ENCODE measurements at places on chromosomes 7 and 10.

GRCh38 chr10:3785851-3786271, 852 bp upstream of the KLF6 start:
- no peak for DNase-seq

DNA sequence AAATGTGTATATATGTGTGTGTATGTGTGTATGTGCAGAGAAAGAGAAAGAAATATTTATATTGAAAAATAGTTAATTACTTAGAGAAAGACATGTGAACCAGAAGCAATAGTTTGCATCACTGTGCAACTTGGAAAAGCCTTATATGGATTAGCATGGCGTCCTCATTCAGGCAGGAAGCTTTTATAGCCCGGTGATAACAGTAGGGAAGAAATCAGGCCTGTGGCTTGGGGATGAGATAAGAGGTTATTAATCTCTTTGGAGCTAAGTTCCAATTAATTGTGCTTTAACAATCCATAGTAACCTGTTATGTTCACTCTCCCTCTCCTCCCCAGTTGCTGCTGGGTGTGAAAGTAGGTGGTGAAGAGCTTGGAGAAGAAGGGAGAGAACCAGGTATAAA, 36.5 kb downstream of the IFIT5 start:
- DNase-seq = no peak

DNA sequence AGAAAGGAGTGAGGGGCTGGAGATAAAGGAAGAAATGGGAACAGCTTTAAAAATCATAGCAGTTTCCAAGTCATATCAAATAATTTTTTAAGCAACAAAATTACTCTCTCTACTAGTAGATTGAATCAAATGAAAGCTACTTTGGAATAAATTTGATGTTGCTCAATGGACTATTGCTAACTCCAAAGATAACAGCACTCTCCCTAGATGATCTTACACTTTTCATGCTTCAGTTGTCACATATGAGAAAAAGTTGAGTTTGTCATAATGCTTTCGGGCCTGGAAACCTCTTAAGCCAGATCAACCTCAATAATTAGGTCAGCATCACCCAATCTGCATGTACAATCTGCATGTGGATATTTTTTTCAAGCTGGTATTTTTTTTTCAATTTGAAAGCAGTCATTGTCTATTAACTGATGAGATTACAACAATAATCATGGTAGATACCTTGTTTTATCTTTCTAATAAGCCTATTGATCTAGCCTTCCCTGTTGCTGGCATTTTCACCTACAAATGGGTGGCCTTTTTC, 31.3 kb downstream of the LIPJ start:
- DNase-seq = no peak

GRCh38 chr10:35409094-35409582, 72.8 kb downstream of the CCNY start:
- no peak for DNase-seq

DNA sequence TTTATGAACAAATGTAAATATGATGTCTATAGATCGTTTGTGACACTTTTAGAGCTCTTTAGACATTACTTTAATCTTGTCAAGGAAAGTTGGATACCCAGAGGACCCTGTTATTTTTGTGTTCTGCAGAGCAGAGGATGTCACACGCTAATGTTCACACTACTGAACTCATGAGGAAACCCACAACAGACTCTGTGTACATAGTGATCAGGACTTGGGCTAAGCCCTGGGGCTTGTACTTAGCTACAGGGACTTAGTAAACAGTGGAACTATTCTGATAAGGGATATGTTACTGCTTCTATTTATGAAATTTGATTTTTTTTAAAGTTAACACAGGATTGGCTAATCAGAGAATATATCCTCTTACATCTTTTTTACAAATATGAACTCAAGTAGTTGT, 36.1 kb upstream of the ZNF518A start:
- DNase-seq = no peak

GRCh38 chr7:46123-46829, 146.1 kb upstream of the FAM20C start:
- no peak for DNase-seq

DNA sequence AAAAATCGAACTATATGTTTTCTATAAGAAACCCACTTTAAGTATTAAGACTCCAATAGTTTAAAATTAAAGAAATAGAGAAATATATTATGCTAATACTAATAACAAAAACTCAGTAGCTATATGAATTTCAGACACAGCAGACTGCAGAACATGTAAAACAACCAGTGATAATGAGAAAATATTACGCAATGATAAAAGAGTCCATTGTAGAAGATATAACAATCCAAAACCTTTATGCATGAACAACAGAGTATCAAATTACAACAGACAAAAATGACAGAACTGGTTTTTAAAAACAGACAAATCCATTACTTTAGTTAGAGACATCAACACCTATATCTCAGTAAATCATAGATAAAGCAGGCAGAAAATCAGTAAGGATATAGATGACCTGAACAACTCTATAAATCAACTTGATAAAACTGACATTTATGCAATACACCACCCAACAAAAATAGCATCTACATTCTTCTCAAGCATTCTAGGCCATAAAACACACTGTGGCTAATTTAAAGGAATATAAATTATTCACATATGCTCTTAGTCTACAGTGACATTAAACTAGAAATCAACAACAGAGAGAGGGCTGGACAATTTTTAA, 669.5 kb upstream of the GHITM start:
- no peak for DNase-seq

DNA sequence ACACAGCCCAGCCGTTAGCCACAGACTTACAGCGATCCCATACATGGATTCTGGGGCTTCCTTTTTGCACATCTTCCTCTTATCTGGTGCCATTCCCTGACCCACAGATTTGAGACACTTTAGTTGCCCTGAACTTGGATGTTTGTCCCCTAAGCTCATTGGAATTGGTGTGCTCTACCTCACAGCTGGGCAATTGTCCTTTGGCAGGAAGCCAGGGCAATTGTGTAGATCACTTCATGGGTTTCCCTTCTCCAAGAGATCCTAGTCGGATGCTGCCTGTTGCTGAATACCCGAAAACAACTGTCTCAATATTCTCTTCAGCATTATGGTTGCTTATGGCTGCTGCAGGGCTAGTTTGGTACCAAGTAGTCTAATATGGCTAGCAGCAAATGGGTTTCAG, 470.7 kb upstream of the MKI67 start:
- DNase-seq = no peak

- DNase-seq = no peak
These were observed 237.2 kb upstream of the AKR1E2 start for GRCh38 chr10:4588824-4589223.

DNA sequence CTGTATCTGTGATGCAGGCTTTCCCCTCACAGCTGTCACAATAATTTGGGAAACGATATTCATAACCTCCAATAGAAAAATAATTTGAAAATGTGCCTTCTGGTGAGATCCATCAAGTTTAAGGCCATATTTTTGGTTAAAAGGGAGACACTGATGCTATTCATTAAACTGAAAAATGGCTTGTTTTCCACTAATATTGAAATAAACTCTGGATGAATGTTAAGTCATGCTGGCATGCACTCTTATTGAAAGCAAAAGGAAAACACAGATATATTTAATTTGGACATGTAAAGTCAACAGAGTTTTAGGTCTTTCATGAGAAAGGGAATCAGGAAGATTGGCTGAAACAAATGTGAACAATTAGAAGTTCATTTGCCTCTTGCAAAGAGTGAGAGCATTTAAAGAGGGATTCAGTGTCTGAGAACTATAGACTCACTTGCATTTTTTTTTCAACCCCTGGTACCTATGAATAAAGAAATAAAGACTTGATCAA, 879.2 kb downstream of the LRMDA start:
- DNase-seq = no peak

DNA sequence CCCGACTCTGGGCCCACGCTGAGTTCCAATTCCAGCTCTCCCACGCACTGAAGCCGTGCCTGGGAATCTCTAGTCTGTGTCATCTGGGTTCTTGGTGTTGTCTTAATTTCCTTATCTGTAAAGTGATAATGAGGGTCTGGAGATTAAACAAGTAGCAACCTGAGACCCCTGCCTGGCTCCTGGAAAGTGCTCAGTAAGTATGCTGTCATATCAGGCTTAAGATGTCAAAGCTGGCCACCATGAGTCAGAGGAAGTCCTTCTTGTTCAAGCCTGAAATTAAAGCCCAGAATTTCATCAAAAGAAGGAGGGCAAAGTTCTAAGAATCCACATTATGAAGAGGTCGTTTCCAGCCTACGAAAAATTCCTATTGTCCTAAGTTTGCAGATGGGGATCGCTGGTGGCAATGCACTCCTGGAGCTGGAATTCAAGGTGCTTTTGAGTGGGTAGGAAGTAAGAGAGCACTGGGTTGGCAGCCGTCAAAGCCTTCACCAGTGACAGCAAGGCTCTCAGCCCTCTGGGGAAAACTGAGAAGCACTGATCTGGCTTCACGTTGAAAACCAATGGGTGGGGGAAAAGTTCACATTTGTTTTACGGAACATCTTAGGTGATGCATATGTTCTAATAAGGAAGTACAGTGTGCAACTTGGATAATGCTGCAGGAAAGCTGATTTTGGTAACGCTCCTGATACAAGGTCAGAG, 50.3 kb upstream of the NCAPG2 start:
- DNase-seq = no peak

- no peak for DNase-seq
These were observed 663 bp downstream of the VPS37D start for GRCh38 chr7:73668103-73668885.

DNA sequence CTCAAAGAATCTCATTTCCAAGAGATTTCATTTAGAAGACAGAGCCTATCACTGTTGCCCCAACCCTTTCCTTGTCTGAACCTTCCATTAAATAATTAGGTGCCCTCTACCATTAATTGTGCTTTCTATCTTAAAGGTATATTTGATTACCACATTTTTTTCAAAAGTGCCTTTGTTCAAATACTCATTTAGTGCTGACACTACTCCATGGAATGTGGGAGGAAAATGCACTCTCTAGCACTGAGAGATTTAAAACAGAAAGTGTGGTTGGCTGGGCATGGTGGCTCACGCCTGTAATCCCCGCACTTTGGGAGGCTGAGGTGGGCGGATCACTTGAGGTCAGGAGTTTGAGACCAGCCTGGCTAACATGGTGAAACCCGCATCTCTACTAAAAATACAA, 119.8 kb downstream of the CACNA2D1 start:
- no peak for DNase-seq

- no peak for DNase-seq
These were observed 53.6 kb downstream of the TMEM130 start for GRCh38 chr7:98816241-98816640.

- no peak for DNase-seq
These were observed 2.5 kb downstream of the MTPN start for GRCh38 chr7:135974667-135975066.

- DNase-seq = no peak
These were observed 111.0 kb downstream of the ABLIM1 start for GRCh38 chr10:114547056-114547455.

DNA sequence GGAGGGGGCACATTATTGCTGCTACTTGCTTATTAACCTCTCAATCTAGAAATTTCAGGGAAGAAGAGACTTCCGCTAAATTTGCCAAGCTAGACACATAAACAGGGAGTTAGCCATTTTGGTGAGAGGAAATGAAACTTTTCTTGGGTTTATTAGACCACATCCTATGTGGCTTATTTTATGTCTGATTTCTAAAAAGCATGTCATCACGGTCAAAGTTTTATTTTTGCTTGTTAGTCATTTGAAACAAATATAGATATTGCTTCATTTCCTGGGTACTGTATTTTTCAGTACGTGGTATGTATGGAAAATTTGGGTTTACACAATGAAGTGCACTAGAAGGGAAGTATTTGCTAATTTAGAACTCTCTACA, 144.1 kb downstream of the TCF7L2 start:
- DNase-seq = no peak

DNA sequence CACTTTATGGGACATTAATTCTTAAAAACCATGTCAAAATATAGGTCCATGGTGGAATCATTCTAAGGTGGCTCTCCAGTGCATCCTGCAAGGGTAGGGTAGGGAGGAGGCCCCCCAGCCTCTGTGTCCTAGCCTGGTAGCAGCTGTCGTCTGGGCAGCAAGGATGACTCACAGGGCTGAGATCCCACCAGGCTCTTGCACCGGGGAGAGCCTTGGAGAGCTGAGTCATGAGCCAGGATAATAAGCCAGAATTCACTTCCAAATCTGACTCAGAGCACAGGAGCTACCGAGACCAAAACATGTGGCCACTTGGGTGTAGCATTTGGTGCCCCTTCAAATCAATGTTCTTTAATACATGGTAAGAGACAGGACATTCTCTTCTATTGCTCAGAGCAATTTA, 298.5 kb downstream of the NEBL start:
- no peak for DNase-seq

DNA sequence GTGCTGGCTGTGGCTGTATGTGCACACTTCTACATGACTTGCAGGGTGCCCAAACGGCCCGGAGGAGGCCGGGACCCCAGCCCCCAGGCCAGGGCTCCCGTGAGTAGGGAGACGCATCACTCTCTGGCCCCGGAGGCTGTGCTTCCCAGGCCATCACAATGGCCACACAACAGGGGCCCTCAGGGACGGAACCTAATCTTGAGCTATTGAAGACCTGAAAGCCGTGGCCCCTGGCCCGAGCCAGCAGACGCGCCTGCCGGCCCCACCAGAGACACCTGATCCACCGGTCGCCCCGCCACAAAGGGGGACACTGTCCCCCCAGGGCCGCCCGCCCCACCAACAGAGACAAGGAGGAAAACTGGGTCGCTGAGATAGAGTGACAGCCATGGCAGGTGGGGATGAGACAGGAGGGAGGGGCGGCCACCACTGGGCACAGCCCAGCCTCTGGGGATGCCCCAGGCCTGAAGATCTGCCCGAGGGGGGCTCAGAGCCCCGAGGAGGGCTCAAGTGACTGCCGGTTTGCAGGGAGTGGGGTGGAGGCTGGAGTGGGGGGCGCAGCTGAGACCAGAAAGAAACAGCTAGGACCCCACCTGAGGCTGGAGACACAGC, 10.2 kb upstream of the LFNG start:
- DNase-seq = no peak

- no peak for DNase-seq
These were observed 13.7 kb downstream of the BPGM start for GRCh38 chr7:134660242-134660785.

DNA sequence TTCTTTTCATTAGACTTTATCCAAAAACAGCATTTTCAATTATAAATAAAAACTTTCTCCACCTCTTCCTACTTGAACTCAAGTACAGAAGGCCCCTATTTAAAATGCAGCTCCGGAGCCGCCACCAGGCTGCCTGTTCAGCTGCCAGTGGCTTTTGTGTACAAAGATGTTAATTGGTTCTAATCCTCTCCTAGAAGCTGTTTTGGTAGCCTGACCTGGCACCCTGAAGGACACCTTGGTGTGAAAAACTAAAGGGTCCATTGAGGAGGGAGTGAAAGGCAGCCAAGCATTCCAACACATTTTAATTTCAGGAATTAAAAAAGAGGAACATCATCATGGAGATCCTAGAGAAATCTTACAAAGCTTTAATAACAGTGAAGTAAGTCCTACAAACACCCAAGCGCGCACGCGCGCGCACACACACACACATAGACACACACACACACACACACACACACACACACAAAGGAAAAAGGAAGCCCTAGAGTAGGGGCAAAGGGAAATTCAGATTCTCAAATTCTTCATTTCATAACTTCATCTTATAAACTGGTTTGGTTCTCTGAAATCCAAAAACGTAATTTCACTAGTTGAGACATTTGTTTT, 41.4 kb downstream of the VAX1 start:
- no peak for DNase-seq

Measured in natural killer cell treated with Interleukin-12 subunit alpha and Interleukin-12 subunit beta and Interleukin-15 and Interleukin-18, amount 100 ng/mL, for 72 hours (primary cell).